ENCODE measurements at places on chromosomes 11 and 22.

DNA sequence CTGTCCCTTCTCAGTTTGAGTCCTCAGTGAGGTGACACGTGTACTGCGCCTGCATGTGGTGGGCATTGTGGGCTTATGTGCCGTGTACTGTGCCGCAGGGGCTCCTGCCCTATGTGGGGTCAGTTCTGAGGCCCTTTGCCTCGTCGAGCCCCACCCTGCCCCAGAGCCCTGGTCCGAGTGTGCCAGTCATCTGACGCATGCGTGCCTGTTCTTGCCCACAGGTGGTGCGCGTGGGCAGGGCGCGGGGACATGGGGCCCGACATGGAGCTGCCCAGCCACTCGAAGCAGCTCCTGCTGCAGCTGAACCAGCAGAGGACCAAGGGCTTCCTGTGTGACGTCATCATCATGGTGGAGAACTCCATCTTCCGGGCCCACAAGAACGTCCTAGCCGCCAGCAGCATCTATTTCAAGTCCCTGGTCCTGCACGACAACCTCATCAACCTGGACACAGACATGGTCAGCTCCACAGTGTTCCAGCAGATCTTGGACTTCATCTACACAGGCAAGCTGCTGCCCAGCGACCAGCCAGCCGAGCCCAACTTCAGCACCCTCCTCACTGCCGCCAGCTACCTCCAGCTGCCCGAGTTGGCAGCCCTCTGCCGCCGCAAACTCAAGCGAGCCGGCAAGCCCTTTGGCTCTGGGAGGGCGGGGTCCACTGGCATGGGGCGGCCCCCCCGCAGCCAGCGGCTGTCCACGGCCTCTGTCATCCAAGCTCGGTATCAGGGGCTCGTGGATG is 22.3 kb upstream of the TMEM191C start:
- no peak for DNase-seq

- no peak for DNase-seq
These were observed 98.1 kb downstream of the GAB2 start for GRCh38 chr11:78319453-78319955.

- peak; percentile 79 for DNase-seq
These were observed 62.0 kb downstream of the PAK1 start for GRCh38 chr11:77411717-77412441.

- DNase-seq, result no peak
These were observed 38.7 kb upstream of the ATXN10 start for GRCh38 chr22:45632791-45633515.

DNA sequence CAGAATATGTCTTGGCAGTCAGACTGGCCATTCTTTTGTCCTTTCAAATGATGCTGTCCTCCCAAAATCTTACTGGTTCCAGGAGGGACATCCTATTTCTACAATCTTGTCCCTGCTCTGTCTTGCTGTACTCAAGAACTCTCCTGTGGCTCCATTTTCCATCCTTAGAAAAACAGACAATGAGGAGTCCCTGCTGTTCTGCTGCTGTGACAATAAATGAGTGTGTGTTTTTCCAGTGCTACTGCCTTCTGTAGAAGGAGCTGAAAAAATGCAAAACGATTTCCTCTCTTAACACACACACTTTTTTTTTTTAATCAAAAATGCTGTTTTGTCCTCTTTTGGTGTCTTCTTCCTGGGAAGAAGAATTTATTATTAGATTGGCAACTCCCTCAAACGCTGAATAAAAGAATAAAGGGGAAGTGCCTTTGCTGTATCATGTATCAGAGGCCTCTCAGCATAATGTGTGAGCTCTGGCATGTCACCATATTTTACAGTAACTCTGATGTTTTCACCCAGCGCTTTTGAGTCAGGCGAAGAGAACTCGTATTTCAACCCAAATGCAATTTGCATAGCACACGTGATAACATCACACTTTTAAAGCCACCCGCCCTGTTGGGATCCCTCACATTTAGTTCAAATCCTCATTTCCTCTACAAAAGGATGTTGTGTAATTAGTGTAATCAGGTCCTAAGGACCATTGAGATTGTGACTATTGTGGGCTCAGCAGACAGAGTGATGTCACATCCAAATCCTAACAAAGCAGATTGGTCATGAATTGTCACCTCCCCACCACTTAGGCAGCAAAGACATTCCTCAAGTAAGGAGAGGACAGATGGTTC is 496.0 kb upstream of the LARGE1 start:
- DNase-seq, result no peak

DNA sequence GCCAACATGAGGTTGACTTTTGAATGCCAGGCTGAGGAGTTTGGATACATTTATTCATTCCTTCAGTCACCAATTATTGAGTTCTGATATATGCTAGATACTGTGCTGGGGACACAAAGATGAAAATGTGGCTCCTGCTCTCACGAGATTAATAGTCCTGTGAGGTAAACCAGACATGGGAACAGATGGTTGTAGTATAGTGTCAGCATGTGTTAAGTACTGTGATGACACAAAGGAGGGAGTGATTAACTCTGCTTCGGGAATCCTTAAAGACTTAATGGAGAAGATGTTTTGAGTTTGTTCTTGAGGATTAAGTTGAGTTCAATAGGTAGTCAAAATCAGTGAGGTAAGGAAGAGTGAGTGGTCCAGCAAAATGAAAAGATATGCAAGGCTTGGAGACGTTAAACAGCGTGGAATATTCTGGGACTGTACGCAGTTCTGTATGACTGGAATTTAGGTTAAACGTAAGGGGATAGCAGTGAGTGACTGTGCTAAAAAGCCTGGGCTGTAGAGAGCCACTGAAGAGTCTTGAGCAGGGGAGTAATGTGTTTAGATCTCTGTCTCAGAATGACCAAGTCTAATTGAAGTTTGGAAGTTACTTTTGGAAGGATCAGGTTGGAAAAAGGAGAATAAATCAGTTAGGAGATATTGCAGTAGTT is 11.8 kb downstream of the RNF121 start:
- peak; percentile 96 for DNase-seq

- DNase-seq, result peak; percentile 32
These were observed 243.4 kb downstream of the NXPE2 start for GRCh38 chr11:114921697-114922096.

DNA sequence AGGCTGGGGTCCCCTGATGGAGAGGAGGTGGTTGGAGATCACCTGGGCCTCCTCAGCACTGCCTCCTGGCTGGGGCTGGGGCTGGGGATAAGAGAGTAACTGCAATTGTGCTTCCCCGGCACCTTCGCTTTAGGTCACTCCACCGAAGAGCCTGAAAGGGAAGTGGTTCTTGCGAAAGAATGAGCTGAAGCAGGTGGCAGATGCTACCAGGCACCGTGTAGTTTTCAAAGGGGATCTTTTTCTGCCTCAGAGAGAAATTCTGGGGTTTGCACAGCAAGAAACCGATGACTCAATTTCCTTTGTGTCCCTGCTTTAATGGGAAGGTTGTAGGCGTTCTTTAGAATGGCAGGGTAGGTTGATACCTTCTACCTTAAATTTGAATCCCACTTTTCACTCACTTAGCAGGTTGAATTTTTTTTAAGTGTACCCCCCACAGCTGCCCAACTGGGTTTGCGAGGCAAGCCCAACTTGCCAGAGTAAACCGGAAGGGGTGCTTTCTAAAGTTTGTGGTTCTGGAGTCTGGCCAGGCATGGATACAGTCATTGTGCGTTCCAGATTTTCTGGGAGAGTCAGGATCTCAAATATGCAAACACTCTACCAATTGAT is 5.3 kb downstream of the CD44 start:
- DNase-seq, result no peak

GRCh38 chr22:39997939-39998726 is 3.4 kb downstream of the FAM83F start:
- peak; percentile 86 for DNase-seq

DNA sequence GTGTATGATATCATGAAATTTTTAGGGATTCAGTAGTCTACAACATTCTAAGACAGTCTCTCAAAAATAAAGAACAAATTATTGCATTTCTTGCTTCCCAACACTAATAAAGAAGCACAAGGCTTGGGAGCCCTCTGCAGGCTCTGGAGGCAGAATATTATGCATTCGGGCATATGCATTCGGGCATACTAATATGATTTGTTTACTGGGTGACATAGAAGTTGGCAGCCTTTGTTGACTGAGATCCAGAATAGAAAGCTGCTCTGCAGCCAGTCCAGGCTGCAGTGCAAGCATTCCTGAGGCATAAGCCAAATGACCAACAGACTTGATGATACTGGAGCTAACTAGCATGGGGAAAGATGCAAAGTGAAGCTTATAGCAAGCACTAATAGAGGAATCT is 945.5 kb downstream of the OPCML start:
- no peak for DNase-seq

- no peak for DNase-seq
These were observed 184.3 kb downstream of the OPCML start for GRCh38 chr11:133347988-133348387.

- no peak for DNase-seq
These were observed 314.8 kb upstream of the CADM1 start for GRCh38 chr11:115819014-115819413.

DNA sequence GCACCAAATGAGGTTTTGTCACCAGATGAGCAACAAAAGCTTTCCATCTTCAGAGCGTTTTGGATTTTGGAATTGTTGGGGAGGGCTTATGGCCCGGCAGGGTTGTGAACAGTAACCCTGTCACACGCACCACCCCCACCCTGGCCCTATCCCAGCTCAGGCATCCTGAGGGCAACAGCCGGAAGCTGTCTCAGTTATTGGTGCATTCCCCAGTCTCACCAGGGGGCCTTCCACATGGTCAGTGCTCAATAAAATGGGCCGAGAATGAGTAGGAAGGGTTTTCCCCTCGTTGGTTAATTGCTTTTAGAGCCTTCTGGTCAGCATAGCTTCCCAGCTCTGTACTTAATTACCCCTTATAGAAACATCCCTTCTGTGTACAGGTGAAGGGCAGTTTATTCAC is 46.0 kb downstream of the LRP5 start:
- no peak for DNase-seq

GRCh38 chr11:67266449-67267187 is at the start of gene GRK2:
Gene GRK2, plus strand, starts transcription at chr11:67266473. Its CDS starts 227 bp downstream, at chr11:67266700.
- DNase-seq, result peak; percentile 40

DNA sequence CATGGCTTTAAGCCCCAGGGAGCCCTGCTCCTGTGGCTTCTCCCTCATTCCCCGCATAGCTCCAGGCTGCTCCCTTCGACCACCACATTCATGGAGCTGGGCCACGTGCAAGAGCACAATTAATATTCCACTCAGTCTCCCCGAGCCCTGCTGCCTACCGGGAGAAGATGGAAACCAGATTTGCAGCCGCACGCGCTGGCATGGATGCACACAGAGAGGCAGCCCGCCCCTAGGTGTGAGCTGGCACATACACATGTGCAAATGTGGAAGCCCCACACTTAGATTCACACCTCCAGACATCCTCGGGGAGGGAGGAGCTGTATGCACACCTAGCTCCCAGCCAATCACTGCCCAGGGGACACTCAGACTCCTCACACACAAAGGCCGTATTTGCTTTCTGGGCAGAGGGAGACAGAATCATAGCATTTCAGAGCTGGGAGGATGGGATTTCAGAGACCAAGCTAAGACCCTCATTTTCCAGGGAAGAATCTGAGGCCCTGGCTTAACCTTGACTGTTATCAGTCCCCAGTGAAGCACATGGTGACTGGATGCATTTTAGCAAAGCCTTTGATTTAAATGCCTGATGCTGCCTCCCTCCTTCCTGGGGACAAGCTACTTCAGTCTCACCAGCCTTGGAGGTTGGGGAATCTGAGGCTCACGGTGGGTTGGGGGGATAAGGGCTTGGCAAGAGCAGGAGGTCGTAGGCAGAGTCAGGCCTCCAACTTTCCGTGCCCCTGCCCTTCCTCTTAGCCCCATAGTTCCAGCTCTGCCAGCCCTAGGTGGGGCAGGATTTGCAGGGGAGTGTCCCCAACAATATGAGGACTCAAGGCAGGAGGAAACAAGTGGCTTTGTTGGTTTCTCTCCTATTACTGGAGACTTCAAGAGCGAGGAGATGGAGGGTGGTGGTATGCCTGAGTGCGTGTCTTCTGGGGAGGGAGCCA is 5.3 kb upstream of the CREB3L1 start:
- no peak for DNase-seq

GRCh38 chr11:134541951-134542350 is 129.9 kb upstream of the B3GAT1 start:
- no peak for DNase-seq

DNA sequence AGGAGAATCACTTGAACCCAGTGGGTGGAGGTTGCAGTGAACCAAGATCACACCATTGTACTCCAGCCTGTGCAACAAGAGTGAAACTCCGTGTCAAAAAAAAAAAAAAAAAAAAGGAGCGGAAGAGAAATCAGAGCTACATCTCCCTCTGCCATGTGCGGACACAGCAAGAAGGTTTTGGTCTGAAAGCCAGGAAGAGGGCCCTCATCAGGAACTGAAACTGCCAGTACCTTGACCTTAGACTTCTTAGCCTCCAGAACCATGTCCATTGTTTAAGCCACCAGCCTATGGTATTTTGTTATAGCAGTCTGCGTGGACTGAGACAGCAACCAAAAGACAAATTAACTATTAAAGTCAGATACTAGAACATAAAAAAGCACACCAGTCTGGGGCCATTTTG is 41.6 kb downstream of the KREMEN1 start:
- DNase-seq, result no peak

DNA sequence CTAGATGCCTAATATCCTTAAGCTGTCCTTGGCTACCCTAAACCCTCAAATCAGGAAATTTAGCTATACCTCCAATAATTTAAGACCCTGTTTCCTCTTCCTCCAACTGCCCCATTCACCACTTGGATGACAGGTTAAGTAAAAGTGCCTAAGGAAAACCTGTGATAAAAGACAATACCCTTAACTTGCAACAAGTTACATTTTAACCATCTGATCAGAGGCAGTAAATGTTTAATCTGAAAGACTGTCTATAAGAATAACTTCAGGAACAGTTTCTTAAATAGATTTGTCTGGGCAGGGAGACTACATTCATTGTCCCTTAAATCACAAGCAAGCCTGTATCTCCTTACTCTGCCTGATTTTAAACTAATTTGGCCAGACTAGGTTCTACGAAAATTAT is 129.1 kb downstream of the APOL5 start:
- DNase-seq, result no peak

GRCh38 chr11:67255353-67255752 is 10.9 kb upstream of the GRK2 start:
- no peak for DNase-seq

- no peak for DNase-seq
These were observed 60.5 kb downstream of the APIP start for GRCh38 chr11:34855754-34856095.

DNA sequence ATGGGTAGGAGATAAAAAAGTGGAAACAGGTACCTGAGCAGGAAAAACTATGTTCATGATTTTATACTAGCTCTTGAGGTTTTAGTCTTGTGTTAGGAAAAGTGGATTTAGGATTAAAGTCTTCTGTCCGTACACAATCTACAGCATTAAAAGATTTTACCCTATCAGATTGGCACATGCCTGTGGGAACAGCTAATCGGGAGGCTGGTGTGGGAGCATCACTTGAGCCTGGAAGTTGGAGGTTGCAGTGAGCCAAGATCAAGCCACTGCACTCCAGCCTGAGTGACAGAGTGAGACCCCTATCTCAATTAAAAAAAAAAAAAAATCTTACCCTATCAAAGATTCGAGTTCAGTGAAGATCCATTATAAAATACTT is 12.2 kb upstream of the CRKL start:
- peak; percentile 27 for DNase-seq

DNA sequence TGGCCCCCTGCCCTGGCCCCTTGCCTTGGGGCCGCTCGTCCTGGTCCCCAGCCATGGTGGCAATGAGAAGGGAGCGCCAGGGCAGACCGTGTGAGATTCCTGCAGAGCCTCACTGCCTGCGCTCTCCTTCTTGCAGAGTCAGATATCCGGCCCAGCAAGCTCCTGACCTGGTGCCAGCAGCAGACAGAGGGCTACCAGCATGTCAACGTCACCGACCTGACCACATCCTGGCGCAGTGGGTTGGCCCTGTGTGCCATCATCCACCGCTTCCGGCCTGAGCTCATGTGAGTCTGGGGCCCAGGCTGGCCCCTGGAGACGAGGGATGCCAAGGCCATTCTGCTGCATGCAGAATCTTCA is 114.1 kb downstream of the MICAL2 start:
- no peak for DNase-seq
